ENCODE measurements at places on chromosomes 5 and 9.
A peak's percentile ranks its signal among the peaks of the same experiment; 100 is the strongest.

DNA sequence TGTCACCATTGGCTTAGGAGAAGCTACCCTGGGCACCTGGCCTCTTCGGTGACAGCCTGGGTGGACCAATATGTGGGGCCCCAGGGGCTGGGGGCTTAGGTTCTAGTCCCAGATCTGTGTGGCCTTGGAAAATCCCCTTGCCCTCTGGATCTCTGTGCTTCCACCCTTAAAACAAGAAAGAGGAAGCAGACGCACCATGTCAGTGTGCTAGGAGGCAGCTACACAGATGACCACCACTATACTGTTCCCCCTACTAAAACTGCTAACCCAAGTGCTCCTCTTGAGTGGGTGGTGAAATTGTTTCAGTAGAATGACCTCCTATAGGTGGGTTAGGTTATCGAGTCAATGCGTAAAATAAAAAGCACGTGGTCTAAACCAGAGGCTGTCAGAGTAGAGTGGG is 31.0 kb downstream of the AFAP1L1 start:
- DNase-seq = no peak

DNA sequence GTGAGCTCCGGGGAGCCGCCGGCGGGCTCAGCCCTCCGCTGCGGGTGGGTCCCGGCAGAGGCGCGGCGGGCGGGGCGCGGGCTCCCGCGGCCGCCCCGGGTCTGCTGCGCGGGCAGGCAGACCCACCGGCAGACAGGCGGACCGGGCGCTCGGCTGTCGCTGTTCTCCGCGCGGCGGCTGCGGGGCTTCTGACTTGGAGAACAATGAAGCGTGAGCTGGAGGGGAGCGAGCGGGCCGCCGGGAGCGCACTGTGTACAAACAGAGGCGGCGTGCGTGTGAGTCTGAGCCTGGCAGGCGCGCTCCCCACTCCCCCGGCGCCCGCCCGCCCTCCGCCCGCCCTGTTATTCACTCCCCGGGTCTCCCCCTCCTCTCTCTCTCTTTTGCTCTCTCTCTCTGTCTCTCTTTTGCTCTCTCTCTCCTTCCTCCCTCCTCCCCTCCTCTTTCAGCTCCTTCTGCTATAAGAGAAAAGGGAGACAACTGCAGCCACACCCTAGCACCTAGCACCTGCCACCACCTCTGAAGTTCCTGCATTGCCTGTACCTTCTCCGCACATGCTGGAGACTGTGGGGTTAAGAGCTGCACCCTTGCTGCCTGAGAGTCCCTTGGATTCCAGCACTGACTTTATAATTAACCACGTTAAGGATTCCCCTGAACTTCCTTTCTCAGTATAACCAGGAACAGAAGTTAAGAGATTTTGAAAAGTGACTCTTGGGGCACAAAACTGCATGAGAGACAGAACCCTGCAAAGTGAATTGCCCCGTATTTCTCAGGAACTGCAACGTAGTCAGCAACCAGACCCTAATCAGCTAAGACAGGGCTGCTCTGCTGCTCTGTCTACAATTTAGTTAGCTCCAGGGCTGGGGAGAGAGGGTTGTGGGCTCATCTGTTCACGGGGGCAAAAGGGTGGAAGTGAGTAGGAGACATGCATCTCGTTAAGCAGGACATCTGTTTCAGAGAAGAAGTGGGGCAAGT is at the start of gene EDIL3:
TSS of gene EDIL3 (minus strand) at position 277 of the 972 bp plus-strand sequence. CDS start 506 bp downstream, outside the sequence.
- DNase-seq = no peak

- no peak for DNase-seq
These were observed 87.4 kb upstream of the SH3PXD2B start for GRCh38 chr5:172541773-172542136.

DNA sequence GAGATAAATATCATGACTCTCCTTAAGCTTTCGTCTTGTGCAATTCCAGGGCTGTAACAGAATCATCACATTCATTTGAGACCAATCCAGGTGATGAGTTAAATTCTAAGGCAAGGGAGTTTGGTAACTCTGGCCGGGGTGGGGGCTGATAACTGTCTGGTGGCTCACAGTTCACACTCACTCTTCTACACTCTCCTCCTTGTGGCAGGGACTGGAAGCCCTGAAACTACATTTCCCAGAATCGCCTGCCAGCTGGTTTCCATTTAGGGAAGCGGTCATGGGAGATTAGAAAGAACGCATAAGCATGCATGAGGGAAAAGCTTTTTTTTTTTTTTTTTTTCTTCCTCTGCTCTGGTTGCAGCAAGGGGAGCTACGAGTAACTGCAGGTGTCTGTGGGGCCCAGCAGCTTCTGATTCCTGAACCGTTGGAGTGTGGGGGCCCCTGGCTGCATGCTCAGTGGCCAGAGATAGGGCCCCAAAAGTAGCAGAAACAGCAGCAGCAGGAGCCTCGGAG is 154.8 kb upstream of the TBC1D2 start:
- DNase-seq = no peak

DNA sequence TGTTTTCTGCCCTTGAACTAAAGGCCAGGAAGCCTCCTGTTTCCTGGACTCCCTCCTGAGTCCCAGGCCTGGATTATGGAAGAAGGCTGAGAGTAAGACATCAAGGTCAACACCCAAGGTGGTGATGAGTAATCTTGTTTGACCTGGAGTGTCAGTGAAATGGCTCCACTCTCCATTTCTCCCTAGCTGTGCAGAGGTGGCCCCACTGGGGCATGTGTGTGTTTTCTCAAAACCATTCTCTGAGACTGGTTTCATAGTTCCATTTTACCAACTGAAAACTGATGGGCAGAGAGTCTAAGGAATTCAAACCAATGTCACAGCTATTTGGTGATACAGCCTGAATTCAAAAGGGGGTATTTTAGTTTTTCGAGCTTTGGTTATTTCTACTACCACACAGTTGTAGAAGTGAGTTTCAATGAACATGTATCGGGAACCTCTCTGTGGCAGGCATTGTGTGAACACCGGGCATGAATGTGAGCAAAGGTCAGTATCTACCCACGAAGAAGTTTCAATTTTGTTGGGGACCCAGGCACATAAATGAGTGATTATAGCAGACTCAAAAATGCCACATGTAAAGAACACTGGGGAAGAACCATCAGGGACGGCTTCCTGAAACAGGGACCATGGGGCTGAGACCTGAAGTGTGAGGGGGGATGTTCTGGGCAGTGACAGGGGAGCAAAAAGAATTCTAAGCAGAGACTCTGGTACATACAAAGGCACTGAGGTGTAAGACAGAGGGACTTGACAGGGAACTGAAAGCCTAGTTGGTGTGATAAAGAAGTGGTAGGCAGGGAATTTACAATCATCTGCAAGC is 269.6 kb upstream of the KLF4 start:
- DNase-seq = no peak

- no peak for DNase-seq
These were observed 211.5 kb downstream of the PAPPA start for GRCh38 chr9:116365056-116365471.

- DNase-seq = no peak
These were observed 18.9 kb downstream of the MAST4 start for GRCh38 chr5:66615136-66615535.

DNA sequence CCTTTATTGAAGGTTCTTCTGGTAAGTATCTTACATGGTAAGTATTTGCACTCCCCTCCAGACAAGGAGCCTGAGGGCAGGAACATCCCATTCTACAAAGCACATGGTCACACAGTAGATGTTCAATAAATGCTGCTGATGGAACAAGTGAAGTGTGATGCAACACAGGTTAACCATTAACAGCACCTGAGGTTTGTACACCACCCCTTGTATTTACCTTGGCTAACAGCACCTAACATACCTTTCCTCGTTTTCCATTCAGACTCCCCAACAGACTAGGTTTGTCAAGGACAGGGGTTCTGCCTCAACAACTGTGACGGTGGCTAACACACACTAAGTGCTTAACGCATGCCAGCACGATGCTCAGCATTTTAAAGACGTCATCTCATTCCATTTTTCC is 213.6 kb downstream of the MAPKAP1 start:
- no peak for DNase-seq

- DNase-seq = no peak
These were observed 115.8 kb downstream of the CEMIP2 start for GRCh38 chr9:71652480-71652879.

GRCh38 chr5:92641031-92641962 is 939.7 kb downstream of the NR2F1-AS1 start:
- no peak for DNase-seq

GRCh38 chr5:76831110-76831452 is 12.3 kb downstream of the F2RL1 start:
- DNase-seq = no peak

- no peak for DNase-seq
These were observed 146.9 kb upstream of the RAPGEF1 start for GRCh38 chr9:131886826-131887225.

DNA sequence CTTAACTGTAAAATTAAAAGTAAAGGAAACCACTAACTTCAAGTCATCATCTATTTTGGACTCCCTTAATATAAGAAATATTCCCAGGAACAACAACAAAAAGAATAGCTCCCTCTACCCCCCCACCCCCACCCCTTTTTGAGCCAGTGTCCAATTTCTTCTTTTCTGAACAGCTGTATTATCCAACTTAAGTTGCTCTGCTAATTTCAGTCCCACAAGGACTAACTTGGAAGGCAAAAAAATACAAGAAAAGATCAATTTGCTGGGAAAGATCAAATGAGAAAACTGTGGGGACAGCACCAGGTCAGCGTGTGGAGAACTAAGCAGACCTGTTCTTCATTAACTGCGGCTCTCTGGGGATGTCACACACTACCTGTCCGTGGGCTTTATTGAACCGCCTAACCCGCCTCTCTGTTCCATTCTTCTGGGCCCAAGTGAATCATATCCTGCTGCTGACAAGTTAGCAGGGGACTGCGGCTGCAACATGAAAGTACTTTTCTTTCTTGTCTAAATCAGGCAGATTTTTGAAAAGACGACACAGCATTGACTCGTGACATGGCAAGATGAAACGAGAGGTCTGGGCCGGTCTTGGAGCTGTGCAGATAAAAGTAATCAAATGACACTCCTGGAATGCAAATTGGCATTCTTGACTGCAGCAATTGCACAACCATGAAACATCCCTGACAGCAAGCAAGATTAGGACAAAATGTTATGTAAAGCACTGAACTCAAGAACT is 2.7 kb downstream of the BNC2 start:
- DNase-seq = no peak

- no peak for DNase-seq
These were observed 223.7 kb downstream of the PAPPA start for GRCh38 chr9:116377179-116377798.

GRCh38 chr5:156621719-156622118 is 228.4 kb upstream of the PPP1R2B start:
- DNase-seq = no peak

GRCh38 chr5:138472353-138472752 is 7.1 kb downstream of the EGR1 start:
- DNase-seq = no peak

- DNase-seq = no peak
These were observed 24.2 kb upstream of the NREP start for GRCh38 chr5:111781200-111781599.

GRCh38 chr5:36502608-36503007 is 103.8 kb upstream of the SLC1A3 start:
- no peak for DNase-seq

- no peak for DNase-seq
These were observed 74.2 kb upstream of the SUSD1 start for GRCh38 chr9:112249277-112249676.

DNA sequence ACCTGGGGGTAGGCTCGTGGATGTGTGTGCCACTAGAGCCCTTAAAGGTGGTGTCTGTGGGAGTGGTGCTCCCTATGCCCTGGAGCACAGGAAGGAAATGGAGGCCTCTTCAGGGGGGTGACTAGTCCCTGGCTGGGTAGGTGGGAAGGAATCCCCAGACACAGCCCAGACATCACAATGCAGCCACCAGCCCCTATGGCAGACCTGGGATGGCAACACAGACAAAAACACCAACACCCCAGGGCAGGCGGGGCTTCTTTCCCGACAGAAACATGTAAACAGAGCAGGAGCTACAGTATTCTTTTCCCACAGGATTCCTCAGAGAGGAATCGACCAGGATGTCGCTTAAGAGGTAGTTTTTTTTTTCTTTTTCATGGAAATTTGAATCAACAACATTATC is 10.4 kb upstream of the NR5A1 start:
- no peak for DNase-seq

- DNase-seq = peak; percentile 4
These were observed 28.7 kb downstream of the DNAJC21 start for GRCh38 chr5:34957857-34958690.

DNA sequence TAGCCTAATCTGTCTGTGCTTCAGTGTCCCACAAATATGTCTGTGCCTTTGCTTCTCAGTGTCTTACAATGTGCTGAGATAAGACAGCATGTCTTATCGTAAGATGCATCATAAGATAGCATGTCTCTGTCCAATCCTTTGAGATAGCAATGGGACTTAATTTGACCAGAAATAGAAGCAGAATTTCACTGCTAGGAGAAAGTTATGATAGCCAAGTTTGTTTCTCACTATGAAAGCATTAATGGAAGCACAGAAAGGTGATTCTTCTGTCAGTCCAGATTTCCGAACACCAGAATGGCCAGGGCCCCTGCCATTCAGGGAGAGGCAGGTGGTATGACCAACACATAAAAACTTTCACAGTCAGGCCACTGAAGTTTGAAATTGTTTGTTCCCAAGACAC is 111.4 kb downstream of the TRIM32 start:
- DNase-seq = no peak

GRCh38 chr5:126335886-126336285 is 87.3 kb upstream of the GRAMD2B start:
- DNase-seq = no peak

DNA sequence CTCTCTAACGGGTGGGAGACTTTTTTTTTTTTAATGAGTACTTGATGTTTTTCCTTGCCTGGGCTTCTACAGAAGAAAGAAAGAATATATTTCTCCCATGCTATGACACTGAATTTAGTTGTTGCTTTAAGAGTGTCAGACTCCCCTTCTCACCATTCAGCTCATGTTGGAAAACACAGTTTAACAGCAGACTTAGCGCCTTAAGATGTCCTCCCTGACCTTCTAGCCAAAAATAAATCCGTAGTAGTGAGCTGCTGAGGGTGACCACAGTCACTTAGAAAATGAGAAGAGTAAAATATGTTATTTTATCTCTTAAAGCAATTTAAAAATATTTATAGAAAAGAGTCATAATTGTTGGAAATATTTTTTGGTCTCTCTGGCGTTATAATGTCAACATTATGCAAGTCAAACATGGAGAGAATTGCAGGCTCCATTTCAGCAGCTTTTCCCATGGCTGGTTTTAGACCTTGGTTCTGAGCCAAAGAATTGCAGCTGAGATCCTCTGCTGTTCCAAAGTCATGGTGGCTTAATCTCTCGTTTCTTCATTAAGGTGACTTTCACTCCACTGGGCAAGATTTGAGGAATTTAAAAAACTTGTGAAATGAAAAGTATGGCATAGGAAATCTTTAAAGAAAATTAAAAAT is 143.5 kb downstream of the GHR start:
- DNase-seq = no peak
